ENCODE measurements at places on chromosomes 4 and X.

GRCh38 chrX:55163171-55163570 is 57.0 kb upstream of the PAGE5 start:
- DNase-seq = no peak

DNA sequence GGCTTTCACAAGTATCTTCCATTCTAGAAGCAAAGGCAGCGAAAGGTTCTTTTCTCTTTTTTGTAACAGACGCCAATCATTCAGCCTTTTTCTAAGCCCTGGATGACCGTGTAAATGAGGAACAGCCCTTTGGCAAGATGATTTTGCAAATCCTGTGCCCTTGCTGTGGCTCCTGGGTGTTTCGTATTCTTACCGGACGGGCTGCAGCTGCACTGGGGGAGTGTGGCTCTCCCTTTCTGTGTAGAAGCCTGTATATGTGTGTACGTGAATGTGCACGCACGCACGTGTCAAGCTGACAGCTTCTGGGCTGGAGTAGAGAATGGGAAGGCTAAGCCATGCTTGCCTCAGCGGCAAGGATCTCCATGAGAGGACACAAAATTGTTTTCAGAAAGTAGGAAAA is 8.2 kb downstream of the GRPEL1 start:
- DNase-seq = no peak

DNA sequence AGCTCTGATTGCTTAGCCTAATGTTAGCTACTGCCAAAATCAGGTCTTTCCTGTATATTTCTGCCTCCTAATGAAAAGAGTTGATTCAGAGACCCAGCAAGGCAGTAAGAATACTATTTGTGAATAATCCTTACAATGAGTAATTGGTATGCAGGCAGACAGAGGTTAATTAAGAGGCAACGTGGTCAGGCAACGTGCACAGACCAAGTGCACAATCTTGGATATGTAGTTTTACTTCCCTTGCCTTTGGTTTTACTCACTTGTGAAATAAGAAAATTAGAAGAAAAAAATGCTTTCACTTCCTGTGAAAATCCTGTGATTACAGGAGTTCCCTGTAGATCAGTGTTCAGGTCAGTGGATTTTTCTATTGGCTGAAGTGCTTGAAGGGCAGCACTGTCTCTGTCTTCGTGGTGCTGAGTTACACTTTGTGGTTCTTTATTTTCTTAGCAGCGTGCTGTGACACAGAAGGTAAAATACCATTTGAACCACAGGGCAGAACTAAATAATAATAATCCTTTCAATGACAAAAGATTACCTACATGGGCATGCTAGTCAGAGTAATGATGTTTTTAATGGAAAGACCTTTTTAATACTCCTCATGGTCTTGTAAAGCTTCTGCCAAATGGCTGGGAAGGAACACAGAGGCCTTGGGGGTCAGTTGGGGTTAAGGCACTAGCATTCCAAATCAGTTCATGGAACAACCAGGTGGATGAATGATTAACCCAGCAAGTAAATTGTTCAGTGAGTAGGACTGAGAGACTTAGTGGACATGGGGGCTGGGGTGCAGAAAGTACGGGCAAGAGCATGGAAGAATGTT is 430.9 kb downstream of the MAPK10 start:
- DNase-seq = no peak

- DNase-seq = peak; percentile 93
Measured at GRCh38 chr4:3879681-3880614, 113.8 kb downstream of the ADRA2C start.

GRCh38 chr4:55291227-55291640 is 54.8 kb upstream of the SRD5A3 start:
- DNase-seq = no peak
